ENCODE measurements at places on chromosomes 7 and 10. TPM values are rescaled to one million over a fixed set of nuclear protein-coding genes. Genes with fewer than 3 reads are reported as not detected.

DNA sequence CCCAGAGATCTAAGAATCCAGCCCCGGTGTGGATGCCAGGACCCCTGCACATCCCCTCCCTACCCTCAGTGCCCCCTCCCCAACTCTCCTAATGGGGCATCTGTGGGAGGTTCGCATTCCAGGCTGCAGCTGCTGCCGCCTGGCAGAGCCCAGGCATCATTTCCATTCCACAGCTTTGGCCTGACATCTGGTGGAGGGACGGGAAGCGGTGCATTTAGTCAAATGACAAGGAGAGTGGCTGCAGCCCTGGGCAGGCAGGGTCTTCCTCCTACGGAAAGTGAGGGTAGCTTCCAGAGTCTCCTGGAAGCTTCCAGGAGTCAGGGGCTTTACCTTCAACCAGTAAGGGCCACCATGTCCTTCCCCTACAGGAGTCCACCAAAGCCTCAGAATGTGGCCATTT, 30.8 kb downstream of the PRLHR start:
- DNase-seq, result no peak

GRCh38 chr7:26454180-26454579, 162.5 kb downstream of the SNX10 start:
- DNase-seq, result no peak

RHOBTB1 gene
- 0.07 TPM for total RNA-seq

DNA sequence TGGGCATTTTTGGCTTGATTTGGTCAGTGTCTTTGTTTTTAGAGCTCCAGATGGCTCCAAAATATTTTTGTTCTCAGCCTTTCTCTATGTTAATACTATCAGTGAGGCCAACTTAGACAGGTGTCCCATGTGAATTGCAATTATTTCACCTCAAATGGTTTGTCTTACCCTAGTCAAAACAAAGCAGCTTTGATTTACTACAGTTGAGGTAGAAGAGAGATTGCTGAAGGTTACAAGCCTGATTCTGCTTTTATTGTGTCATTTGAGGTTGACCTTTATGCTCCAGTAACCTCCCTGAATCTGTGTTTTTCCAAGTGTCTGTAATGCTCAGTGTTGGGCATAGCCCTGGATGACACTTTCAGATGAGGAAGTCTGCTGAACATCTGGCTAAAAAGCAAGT, 882.9 kb downstream of the NRG3 start:
- DNase-seq, result no peak

DNA sequence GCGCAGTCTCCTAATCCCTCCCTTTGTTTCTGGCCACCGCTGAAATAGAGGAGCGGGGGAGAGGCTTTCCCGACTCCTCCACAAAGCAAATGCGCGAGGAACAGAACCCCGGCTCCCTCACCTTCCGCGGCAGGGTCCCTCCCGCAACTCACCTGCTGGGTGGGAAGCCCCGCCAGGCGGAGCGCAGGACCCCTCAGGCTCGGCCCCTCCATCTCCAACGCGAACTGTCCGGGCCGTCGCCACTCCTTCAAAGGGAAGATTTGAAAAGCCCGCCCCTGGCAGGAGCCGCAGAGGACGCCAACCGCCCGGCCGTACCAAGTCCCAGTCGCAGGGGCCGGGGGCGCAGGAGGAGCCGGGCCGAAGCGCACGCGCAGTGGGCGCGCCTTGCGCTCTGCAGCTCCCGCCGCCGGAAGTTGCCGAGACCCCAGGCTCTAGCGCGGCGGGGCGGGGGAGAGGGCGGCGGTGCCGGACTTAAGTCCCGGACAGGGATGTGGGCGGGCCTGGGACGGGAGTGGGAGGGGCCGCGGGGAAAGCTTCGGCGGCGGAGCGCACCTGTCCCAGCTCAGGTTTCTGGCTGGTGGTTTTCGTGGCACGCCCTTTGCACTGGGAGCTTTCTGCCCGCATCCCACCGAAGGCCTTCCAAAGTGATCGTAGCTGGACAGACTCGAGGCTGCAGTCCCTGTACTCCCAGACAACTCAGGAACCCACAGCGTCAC, at the start of gene RTKN2:
TSS of gene RTKN2 (minus strand) at position 446 of the 716 bp plus-strand sequence. CDS start at position 212, 234 bp downstream.
- peak; percentile 77 for DNase-seq

GRCh38 chr10:74704629-74705357, 121.6 kb upstream of the KAT6B start:
- no peak for DNase-seq

TUBAL3 gene
- total RNA-seq, result not detected

GRCh38 chr7:66500087-66500486, 128.6 kb upstream of the KCTD7 start:
- no peak for DNase-seq

GRCh38 chr7:127689194-127689772, 37.3 kb downstream of the SND1 start:
- no peak for DNase-seq

DNA sequence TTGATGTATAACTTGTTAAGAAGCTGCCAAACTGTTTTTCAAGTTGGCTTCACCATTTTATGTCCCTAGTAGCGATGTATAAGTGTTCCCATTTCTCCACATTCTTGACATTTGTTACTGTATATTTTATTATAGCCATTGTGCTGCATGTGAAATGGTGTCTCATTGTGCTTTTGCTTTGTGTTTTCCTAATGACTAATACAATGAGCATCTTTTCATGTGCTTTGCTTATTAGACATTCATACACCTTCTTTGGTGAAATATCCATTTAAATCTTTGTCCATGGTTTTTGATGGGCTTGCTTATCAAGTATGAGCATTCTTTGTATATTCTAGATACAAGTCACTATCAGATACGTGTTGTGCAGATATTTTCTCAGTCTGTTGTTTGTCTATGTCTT, 203.0 kb downstream of the CCSER2 start:
- DNase-seq, result no peak

TMEM139 gene
- 0.41 TPM for total RNA-seq

LYZL1 gene
- not detected for total RNA-seq

IFIT3 gene
- 54.2 TPM for total RNA-seq

TRIL gene
- 0.05 TPM for total RNA-seq

CYP26A1 gene
- not detected for total RNA-seq

Data from activated CD8-positive, alpha-beta memory T cell treated with anti-CD3 and anti-CD28 coated beads, Interleukin-2, amount 10 ng/mL, durations not matched to agents 7 days and 5 days (primary cell).